GM20000 (cell line): ENCODE measurements at places on chromosomes 6 and 20.
A peak's percentile ranks its signal among the peaks of the same experiment; 100 is the strongest.

- no peak for DNase-seq
These were observed 364.6 kb downstream of the PREX1 start for GRCh38 chr20:48463096-48463720.

DNA sequence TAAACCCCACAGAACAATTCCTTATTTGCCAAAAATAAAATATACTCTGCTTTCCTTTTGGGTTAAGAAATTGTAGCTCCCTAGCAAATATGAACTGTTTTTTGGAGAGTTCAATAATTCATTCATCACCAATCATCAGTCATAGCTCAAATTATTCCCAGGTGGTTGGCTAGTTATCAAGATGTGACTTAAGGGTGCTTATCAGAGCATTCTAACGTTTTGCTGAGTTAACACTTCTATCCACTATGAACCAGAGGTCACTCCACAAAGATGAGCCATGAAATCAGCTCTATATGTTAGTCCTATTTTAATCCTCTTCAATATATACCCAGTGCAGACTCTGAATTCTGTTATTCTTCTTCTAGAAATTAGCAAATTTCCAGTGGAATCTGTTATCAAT is 379.1 kb downstream of the TENT5A start:
- DNase-seq: no peak

- no peak for DNase-seq
These were observed 236.1 kb downstream of the COL12A1 start for GRCh38 chr6:74969591-74970267.

GRCh38 chr6:28884423-28885131 is 39.2 kb downstream of the TRIM27 start:
- DNase-seq: peak; percentile 21

DNA sequence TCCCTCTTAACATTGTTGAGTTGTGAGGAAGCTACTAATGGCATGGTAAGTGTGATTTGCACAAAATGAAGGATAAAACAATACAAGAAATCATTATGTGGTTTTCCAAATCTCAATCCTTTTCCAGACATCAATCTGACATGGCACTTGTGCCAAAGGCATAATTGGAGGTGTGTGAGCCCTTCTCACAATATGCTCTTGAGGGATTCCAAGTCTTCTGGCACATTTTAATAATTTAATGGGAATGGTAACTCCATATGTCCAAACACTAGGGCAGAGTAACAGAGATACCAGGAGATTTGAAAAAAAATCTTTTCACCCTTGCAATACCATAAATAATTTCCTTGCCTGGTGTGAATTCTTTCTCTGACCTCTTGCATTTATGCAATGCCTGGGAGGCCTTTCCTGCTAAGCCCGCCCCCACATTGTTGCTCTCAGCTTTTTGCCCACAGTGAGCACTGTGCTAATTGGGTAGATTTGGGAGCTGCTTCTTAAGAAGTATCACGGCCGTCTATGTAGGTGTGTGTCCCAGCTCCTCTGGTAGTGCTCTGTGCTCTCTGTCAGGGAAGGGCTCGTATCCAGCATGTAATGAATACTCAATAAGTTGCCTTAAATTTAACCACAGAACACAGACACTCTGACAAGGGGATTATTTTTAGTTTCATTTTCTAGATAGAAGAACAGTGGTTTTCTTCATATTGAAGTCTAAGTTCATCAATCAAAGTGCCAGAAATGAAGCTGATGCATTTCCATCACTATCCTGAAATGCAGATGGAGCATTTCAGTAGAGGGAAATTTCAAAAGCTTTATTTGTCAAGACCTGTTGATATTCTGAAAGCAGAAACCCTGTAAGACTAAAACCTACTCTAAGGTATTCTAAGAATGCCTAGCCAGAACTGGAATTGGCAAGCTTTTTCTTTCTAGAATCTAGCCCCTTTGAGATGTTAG is 54.4 kb upstream of the CEP85L start:
- peak; percentile 44 for DNase-seq

- DNase-seq: no peak
These were observed 614.5 kb downstream of the PHF3 start for GRCh38 chr6:64250126-64250525.

- no peak for DNase-seq
These were observed 226.0 kb downstream of the BMP7 start for GRCh38 chr20:57040466-57040865.
